Left hindlimb (tissue), 1 donor: ENCODE measurements at places on chromosomes 7 and 10.

DNA sequence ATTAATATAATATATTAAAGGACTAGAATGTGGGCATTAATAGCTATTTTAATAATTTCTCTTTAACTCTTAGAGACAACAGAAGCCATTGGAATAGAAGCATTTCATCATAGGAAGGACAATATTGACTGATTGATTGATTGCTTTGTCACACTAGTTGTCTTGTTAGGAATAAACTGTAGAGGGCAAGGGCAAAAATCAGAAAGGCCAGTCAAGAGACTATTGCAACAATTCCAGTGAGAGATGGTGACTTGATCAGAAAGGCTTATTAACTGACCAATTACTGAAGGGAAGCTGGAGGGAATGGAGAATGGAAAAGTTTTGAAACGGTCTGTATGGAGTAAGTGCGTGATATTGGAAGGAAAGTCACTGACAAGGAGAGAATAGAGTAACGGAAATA, 87.3 kb downstream of the RUNDC3B start:
- DNase-seq, result no peak

GRCh38 chr10:30583778-30584415, 45.7 kb downstream of the LYZL2 start:
- peak; percentile 76 for DNase-seq

- DNase-seq, result no peak
Observed at GRCh38 chr10:7117806-7118674, 292.8 kb downstream of the SFMBT2 start.

- DNase-seq, result no peak
Observed at GRCh38 chr7:116249969-116250553, 39.7 kb downstream of the TES start.

GRCh38 chr10:93807371-93807770, 49.6 kb downstream of the LGI1 start:
- DNase-seq, result no peak

DNA sequence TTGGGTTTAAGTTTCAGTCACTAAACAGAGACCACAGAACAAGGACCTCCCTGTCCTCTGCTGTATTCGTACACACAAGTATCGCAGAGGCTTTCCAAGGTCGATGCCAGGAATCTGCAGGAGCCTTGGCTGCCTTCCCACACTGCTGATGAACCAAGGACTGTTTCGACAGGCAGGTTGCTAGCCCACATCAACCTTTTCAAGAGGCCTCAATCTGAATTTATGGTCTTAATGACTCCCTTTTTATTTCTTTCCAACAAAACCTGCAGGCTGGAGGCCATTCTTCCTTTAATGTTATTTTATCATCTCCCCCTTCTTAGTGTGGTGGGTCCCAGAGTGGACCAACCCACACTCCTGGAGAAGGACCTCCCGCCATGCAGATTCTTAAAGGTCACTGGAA, 45.6 kb downstream of the JCAD start:
- peak; percentile 75 for DNase-seq

- no peak for DNase-seq
Observed at GRCh38 chr10:116115797-116116196, 157.2 kb downstream of the GFRA1 start.

- DNase-seq, result no peak
Observed at GRCh38 chr7:142914121-142914520, 19.4 kb downstream of the TRPV5 start.
